Amniotic stem cell (primary cell): ENCODE measurements at places on chromosomes 1 and 21.

- peak; percentile 90 for DNase-seq
Observed at GRCh38 chr1:1406821-1407635, at the start of gene MRPL20. Gene MRPL20, minus strand, starts transcription at chr1:1407293. Its CDS starts 76 bp downstream, at chr1:1407217.

DNA sequence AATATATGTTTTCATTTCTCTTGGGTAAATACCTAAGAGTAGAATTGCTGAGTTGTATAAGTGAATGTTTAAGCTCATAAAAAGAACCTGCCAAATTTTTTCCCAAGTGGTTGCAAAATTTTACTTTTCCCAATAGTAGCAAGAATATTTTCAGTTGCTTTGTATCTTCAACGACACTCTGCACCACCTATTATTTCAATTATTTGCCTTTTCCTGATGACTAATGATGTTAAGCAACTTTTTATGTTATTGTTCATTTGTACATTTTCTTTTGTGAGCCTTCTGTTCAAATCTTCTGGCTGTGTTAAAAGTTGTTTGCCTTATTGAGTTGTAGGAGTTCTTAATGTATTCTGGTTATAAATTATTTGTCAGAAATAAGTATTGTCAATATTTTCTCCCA, 299.1 kb upstream of the NRIP1 start:
- no peak for DNase-seq

DNA sequence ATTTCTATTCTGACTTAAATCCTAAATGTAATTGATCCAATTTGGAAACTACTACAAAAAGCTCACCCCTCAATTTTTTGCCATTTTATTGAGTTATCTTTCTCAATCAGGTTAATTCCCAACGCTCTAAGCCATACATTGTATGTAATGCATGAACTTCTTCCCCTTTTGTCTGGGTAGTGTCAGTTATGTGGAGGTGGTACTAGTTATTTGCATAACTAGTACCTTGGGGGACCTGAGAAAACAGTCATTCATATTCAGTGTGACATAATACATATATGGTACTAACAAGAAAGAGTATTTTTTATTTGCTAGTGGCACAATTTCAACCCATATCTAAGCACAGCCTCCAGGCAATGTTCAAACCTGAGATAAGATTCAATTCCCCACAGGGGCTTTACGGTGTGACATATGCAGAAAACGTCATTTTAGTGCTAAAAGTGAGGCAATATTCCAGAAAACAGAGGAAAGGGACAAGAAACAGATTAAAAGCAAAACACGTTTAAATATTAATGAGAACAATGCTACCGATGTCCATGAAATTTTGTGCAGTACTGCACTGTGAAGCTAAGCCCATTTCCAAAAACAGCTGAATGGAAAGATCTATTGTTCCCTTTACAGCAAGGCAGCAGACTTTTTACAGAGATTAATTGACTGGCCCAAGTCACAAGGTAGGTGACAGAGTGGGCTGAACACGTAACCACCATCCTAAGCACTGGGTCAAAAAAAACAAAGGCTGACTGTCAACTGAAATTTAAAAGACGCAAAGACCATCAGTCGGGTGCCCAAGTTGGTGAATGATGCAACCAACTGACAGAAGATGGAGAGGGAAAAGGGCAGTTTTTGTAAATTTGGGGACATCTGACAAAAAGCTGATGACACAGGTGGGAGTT, 1.4 kb downstream of the HLCS start:
- DNase-seq: no peak

DNA sequence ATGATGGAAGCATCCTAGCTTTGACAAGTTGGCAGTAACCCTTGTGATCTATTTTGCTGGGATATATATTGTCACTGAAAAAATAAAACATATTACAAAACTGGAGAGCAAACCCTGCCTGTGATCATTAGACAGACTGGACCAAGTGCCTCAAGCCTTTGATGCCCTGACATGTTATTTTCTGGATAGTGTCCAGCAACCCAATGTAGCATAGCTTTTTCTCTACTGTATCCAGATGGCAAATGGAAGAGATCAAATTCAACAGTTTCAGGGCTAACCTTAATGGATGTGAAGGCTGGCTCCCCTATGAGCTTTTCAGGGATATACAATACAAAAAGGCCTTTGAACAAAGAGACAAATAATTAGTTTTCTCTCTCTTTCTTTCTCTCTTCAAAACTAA, 25.1 kb downstream of the WARS2 start:
- DNase-seq: no peak

GRCh38 chr1:108016451-108016920, 51.5 kb upstream of the VAV3 start:
- DNase-seq: no peak

DNA sequence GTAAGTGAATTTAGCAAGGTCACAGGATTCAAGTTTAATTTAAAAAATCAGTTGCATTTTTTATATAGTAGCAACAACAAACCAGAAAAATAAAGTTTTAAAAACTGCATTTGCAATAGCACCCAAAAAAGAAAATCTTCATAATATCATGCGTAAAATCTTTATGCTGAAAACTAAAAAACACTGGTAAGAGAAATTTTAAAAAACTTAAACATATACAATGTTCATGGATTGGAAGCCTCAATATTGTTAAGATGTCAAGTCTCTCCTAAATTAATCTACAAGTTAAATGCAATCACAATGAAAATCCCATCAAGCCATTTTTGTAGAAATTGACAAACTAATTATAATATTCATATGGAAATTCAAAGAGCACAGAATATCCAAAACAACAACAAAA, 65.6 kb downstream of the ENAH start:
- no peak for DNase-seq

DNA sequence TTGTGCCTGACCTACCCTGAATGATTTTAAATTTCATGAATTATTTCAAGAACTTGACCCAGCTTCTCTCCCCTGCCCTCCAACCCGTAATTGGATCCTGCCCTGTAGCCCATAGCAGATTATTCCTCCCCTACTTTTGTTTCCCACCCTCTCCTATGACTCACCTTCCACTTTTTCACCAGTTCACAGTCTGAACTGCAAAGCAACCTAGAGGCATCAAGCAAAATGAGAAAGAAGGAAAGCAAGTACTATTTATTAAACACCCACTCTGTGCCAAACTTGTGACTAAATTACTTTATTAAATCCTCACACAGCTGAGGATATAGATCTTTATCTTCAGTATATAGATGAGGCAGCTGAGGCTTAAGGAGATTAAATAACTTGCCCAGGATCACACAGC, 20.7 kb upstream of the IKBKE start:
- no peak for DNase-seq

- DNase-seq: no peak
Observed at GRCh38 chr21:41183575-41183974, 15.6 kb downstream of the BACE2 start.

DNA sequence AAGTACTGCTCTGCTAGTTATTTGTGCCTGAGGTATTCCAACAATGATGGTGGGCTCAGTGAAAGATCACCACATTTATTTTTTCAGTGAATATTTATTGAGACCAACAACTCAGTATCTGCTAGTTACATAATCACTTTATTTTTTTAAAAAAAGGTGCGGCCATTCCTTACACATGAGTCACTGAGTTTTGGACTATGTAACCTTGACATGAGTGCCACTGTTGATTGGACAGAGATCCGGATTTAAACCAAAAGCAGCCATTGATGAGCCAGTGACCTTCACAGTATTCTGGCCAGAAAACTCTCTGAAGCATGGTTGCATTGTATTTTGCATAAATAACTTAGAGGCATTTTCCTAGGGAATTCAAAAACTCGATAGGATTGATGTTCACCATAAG, 79.5 kb downstream of the NUF2 start:
- DNase-seq: no peak

GRCh38 chr1:44775930-44776729, 790 bp downstream of the RPS8 start:
- no peak for DNase-seq

DNA sequence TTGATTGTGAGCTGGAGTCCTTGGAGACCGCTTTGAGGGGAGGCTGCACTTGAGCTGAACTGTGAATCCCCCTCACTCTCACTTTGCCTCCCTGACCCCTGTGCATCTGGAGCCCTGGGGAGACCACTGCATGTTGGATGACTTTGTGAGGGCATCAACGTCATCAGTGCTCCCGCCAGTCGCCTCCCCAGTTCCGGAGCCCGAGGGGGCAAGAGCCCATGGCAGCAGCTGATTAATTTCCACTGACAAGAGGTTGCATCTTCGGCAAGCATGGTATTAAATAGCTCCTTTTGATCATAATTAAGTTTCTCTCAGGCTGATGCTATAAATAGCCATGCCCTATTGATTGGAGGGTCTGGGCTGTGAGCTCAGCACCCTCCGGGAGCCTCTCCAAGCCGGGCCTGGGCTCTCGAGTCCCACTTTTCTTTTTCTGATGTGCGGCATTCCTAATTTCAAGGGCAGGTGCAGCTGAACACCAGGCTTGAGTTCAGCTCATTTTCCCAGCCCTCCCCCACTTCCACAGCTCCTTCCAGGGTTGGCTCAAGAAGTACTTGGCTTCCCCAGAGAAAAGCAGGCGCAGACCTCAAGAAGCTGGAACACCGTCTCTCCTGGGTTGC, 33.2 kb downstream of the KCND3 start:
- DNase-seq: no peak

DNA sequence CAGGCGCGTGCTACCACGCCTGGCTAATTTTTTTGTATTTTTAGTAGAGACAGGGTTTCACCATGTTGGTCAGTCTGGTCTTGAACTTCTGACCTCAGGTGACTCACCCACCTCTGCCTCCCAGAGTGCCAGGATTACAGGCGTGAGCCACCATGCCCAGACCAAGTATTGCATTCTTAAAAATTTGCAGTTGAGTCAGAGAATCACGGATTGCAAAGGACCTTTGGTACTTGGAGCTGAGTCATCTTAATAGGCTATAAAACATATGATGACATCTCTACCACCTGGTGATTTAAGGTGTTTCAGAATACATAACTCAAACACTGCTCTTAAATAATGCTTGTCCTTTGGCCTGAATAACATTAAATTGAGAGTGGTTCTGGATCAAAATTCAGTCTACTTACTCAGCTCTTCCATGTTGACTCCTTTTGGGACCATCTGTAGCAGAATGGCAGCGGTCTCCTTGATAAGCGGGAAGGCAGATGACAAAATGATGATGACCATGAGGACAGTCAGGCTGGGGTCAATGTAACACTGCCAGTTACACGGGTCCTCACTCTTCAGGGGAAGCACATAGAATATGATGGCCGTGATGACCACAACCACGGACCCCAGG, 10.4 kb downstream of the SLC30A10 start:
- DNase-seq: no peak

- DNase-seq: no peak
Observed at GRCh38 chr1:198254948-198255347, 98.2 kb downstream of the NEK7 start.

- no peak for DNase-seq
Observed at GRCh38 chr1:2358072-2358471, 33.3 kb downstream of the MORN1 start.

DNA sequence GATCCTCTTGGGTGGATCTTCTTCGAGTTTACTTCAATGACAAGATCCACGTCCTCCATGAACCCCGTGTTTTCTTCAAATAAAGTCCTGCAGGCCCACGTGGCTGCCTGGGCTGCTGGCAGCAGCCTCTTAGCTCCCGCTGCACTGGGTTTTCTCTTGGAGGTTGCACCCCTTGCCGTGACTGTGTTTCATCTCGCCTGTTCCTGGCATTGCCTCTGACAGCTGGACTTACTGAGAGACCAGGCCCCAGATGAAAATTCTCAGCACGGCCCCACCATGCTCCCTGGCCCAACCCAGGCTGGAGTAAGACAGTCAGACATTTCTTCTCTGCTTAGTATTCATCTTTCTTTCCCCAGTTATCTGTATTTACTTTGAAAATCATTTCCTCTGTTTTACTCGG, 274.8 kb upstream of the RUNX1 start:
- DNase-seq: no peak
